ENCODE measurements at places on chromosomes 5 and 9.

DNA sequence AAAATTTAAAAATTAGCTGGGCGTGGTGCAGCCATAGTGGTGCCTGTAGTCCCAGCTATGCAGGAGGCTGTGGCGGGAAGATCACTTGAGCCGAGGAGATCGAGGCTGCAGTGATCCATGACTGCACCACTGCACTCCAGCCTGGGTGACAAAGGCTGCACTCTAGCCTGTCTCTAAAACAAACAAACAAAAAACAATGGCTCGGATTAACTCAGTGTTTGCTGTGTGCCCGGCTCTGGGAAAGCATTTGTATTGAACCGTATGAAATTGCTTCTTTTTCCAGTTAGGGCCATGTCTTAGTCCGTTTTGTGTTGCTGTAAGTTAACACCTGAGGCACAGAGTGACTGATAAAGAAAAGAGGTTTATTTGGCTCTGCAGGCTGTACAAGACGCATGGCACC lies 62.6 kb downstream of the CFAP77 start:
- no peak for DNase-seq

DNA sequence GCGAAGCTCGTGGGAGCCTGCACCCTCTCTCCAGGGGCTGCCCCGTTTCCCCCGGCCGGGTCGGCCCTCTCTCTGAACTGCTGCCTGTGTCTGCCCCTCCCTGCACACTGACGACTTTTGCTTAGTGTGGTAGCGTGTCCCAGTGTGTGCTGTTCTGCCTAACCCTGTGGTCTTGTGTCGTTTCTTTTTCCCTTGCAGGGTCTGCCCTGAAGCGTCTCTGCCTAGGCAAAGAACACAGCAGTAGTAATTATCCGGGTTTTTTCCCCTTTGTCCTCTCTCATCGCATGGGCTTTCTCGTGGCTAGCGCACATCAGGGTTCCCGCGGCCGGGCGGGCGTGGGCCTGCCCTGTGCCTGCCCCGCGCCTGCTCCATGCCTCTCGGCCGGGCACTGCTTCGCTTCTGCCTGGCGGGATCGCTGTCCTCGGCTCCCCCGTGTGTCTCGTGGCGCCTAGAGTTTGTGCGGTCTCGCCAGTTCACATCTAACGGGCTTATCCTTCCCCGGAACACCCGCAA lies 122.7 kb downstream of the WNK2 start:
- DNase-seq = no peak

- DNase-seq = no peak
Observed at GRCh38 chr5:95863383-95863757, 40.8 kb upstream of the GLRX start.

DNA sequence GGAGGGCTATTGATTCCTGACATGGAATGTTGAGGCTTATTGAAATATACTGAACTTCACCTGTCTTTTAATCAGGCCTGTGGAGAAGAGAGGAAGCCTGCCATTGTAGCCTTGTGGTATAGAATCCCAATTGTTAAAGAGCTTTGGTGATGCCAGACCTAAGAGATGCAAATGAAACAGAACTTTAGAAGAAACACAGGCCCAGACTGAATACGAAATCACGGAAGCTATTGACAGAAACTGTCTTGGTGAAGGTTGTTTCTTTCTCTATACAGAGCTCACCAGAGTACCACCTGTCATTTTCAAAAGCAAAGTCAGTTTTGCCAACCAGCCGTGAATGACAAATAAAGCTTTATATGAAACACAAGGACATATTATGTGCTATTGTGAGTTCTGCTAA lies 660.3 kb downstream of the ISL1 start:
- no peak for DNase-seq

GRCh38 chr9:3608011-3608410 lies 82.2 kb upstream of the RFX3 start:
- no peak for DNase-seq

DNA sequence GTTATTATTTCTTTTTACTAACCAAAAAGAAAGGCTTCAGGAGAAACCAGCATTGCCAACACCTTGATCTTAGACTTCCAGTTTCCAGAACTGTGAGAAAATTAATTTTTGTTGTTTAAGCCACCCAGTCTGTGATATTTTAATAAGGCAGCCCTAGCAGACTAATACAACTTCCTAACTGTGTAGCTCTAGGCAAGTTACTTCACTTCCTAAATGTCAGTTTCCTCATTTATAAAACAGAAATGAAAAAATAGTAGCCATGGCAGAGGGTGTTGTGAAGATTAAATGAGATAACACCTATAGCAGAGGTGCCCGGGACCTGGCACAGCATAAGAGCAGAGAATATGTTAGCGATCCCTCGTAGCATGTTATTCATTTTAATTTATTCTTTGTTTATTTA lies 66.6 kb upstream of the HAND1 start:
- no peak for DNase-seq

GRCh38 chr9:20551835-20552234 lies 70.5 kb downstream of the MLLT3 start:
- no peak for DNase-seq

GRCh38 chr9:93090091-93090655 lies 5.8 kb upstream of the CARD19 start:
- no peak for DNase-seq

GRCh38 chr9:37921168-37921510 lies 17.2 kb upstream of the SLC25A51 start:
- DNase-seq = no peak

DNA sequence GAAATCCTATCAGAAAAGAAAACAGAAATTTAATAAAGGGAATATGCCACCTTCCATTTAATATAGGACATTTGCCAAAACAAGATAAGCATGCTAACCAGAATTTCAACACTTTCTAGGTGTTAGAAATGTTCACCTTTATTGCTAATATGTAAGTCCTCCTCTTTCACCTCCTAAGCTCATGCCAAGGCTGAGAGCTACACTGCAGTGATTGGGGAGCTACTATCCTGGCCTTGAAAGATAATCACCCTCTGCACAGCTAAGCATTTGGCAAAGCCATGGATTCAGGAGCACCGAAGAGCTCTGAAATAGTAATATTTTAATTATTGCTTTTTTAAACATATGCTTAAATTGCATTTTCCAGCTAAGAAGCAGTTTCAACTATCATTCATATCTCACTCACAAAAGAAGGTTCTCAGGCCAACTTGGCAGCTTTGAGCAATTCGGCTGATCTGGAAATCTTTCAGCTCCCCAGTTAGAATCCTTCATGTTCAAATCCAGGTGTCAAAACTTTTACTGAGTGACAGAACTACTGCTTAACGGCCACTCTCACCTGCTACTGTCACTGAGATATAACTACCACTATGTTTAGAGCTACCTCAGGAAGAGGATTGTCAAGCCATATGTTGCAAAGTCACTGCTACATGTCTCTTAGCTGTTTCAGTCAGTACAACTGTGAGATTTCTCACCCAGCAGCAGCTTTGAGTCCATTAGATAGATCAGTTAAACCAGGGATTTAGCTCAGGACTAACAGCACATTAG lies 302.0 kb downstream of the NFIB start:
- no peak for DNase-seq

DNA sequence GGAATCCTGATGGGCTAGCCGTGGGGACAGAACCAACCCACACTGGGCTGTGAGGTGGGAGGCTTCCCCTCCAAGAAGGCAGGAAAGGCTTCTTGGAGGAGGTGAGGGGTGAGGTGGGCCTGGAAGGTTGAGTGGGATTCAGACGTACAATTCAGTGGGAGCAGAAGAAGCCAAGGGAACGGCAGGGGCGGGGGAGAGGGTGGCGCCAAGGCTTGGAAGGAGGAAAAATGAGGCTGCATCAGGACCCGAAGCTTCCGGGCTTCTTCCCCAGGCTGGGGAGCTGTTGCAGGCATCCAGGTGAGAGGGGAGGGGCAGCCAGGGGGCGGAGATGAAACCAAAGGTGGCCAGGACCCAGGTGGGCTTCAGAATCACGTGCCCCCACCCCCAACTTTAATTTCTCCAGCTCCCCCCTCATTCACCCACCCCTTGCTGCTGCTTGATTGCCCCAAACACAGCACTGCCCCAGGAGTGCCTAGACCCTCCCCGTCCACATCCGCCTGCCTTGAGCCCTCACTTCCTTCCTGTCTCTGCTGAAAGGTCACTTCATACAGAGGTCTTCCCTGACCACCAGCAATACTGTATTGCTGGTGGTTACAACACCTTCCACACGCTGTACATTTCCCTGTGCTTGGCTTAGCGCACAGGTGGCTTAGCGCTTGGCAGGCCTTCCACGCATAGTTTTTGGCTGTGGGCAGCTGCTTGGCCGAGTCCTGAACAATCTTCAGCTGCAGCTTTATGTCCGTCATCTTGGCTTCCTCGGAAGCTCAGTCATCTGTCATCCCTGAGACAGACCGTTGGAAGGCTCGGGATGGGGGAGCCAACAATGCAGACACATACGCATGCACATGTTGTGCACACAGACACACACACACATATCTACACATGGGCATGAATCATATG lies 193.5 kb downstream of the RGS3 start:
- no peak for DNase-seq

DNA sequence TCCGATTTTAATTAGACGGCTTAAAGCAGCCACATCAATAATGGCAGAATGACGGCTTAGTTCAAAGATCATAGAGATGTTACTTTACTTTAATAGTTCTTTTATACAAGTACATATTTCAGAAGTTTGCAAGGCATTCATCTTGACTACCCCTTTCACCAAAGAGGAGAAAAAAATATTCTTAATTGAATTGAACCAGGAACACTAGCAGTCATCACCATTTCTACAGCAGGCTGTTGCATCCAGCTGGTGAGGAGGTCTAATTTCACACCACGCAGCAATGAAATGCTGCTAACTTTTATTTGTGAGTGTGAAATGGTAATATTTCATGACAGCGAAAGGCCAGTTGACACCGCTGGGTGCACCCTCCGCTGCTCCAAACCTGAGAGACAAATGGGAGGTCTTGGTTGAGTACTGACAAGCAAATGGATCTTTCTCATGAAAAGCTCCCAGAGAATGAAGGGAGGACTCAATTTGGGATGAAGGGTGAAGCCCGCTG lies 322.2 kb downstream of the GLIS3 start:
- no peak for DNase-seq

GRCh38 chr5:17785774-17786173 lies 151.5 kb downstream of the TAF11L14 start:
- no peak for DNase-seq

DNA sequence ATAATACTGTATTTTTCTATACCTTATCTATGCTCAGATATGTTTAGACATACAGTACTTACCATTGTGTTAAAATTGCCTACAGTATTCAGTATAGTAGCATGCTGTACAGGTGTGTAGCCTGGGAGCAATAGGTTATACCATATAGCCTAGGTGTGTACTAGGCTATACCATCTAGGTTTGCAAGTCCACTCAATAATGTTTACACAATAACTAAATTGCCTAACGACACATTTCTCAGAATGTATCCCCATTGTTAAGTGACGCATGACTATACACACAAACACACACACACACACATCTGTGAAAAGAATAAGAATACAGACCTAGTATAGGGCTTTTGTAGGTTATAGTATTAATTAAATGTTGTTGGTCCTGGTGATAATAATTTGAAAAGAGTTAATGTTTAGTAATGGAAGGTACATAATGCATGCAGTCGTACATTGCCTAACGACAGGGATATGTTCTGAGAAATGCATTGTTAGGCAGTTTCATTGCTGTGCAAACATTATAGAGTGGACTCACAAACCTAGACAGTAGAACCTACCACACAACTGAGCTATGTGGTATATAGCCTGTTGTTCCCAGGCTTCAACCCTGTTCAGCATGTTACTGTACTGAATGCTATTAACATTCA lies 13.6 kb downstream of the TDRD7 start:
- no peak for DNase-seq

GRCh38 chr5:469752-470483 lies 26.9 kb downstream of the EXOC3 start:
- DNase-seq = no peak

DNA sequence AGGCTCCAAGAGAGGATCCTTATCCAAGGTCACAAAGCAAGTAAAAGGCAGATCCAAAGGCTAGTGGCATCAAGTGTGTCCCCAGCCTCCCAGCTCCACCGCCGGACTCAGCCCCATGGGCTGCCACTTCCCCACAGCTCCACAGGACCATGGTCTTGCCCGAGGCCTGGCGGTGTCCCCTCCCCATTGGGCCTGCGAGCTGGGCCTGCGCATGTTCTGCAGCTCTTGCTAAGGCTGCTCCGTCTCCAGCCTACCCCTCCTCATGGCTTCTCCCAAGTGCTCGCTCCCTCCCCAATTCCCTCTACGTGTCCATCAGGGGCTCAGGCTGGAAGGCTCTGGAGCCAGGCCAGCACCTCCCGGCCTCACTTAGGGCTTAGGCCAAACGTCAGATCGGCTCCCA lies 29.4 kb downstream of the DBH start:
- no peak for DNase-seq

DNA sequence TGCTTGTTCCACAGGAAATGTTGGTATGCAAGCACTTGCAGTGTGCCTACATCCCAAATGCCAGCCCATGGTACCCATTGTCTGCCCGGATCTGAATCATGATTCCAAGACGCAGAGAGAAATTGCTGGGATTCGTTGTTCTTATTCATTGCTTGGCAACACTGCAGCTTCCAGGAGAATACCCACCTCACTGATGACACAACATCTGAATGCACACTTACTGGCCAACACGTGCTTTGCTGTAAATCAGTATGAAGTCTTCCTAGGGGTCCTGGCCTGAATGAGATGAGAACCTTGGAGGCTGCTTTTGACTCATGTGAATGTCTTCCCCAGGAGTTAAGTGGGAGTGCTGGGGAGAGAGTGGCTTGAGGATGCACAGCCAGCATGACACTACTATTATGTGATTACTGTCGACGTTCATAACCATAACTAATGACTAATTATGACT lies 11.6 kb downstream of the SRD5A1 start:
- no peak for DNase-seq

DNA sequence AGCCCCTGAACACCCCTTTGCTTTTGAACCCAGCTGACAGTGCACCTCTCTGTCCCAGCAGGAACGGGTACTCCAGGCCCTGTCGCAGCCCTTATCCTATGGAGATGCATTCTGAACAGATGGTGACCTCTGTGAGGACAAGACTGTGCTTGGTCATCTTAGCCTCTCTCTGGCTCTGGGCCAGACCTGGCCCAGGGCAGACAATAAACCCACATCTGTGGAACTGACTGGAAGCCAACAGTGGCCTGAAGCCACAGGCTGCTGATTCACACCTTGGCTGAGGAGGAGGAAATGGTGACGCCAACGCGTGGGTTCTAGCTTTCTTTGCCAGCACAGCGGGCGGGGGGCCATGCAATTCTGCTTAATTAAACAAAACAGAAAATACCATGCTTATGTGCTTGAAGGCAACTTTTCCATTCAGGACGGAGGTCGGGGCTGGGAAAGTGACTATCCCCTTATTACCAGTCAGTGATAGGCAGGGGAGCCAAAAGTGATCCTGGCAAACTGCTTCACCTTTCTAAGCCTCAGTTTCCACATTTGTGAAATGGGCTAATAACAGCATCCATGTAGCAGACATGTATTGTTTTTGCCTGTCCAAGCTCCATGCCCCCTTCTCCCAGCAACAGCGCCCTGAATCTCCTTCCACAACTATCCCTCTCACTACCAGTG lies 10.8 kb downstream of the SH3PXD2B start:
- DNase-seq = no peak

DNA sequence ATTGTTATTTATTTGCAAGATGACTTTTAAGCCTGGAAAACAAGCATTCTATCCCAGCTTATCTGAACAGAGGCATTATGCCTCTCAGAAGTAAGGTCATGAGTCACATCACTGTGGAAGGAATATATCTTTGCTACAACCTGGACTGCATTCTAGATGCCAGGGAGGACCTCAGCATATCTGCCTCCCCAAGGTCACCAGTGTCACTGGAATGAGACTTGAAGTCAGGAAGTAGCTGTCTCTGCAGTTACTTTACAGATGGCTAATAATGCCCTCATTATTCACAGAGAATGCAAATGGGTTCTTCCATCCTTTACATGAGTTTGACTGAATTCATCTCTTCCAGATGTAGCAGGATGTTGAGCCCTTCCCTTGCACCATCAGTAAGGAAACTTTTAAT lies 4.4 kb upstream of the FAM13B start:
- DNase-seq = no peak
